ENCODE measurements at places on chromosomes 7 and 10.

DNA sequence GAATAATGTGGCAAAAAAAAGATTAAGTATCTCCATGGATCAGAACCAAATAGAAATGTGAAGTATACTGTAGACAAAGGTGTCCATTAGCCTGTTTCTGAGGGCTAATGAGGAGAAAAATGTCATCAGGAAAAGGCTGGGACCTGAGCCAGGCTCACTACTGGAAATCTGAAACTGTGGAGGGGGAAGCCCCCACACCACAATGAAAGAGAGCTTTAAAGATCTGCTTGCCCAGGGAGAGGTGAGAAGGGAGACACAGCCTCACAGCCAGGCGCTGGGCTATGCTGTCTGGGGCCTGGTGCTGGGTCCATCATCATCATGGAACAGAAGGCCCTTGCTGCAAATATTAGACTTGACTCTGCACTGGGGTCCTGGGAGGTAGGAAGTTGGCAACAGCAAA, 90.4 kb downstream of the OSBPL3 start:
- DNase-seq: no peak

DNA sequence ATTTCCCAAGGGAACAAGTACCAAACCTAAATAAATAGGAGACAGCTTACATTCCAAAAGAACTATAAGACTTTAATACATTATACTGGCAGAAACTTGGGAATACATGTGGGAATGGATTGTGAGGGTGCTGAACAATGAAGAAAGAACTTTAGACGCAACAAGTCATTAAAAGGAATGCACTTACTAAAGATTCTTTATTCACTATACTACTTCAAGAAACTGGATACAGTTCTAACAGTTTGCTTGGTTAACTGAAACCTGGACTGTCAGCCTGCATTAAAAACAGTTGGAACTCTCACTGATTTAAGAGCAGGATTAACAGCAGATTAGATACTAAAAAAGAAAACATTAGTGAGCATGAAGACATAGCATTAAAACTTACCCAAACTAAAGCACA, 12.0 kb downstream of the CACUL1 start:
- no peak for DNase-seq

GRCh38 chr10:88913127-88913526, 33.1 kb downstream of the STAMBPL1 start:
- DNase-seq: no peak

GRCh38 chr10:121340271-121340831, 257.9 kb downstream of the FGFR2 start:
- DNase-seq: no peak

DNA sequence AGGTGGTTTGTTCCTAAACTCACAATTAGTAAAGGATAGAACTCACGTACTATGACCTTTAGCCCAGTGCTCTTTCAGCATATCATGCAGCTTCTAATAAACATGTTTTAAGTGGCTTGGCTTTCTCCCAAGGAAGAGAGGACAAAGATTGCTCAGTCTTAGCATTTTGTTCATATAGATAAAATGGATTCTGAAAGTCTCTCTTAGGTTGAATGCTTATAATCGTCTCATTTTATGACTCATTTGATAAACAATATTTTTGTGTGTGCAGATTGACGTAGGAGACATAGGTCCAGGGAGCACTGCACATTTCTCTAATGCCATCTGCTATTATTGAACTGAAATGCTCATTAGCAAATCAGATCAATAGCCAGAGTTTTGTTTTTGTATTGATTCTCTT, 44.8 kb downstream of the GNAT3 start:
- DNase-seq: no peak

DNA sequence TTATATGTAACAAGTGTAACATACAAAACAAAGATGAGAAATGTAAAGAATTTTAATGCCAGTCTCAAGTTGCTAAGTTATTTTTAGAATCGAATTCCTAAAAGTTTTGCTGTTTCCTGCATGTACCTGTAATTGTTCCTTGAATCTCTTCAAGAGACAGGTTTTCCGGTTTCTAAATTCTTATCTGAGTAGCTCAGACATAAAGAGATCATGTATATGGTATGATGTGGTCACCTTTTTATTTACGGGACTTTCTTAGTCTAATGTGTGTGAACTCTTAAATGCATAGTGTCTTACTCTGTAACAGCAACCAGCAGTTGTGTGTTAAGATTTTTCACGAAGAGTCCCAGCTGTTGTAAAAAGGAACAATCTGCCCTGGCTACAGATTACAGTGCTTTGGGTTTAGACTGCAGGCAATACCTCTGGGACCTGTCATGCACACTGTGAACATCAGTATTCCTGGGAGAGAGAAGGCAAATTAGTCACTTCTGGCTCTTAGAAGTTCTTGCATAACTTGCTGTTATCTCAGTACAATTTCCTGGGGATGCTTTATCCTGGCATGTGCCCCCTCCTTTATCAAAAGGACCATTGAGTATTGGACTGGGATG, 263.4 kb downstream of the BICC1 start:
- no peak for DNase-seq

DNA sequence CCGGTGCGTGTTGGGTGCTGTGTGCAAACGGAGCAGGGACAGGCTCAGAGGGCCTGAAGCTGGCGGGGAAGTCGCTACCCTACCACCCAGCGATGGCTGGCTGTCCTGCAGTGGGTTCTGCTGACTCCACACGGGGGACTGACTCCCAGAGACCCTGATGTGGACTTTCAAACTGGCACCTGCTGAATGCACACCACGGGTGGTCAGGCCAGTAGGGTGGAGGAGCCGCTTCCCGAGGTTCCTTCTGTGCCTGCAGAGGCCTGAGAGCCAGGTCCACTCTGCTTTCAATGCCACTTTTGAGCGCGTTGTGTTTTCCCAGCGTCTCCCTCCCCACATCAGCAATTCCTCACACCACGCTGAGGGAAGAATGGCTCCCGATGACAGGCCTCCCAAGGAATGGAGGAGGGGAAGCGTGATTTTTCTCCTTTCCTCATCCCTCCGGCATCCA, 135.3 kb downstream of the ADARB2 start:
- DNase-seq: no peak

DNA sequence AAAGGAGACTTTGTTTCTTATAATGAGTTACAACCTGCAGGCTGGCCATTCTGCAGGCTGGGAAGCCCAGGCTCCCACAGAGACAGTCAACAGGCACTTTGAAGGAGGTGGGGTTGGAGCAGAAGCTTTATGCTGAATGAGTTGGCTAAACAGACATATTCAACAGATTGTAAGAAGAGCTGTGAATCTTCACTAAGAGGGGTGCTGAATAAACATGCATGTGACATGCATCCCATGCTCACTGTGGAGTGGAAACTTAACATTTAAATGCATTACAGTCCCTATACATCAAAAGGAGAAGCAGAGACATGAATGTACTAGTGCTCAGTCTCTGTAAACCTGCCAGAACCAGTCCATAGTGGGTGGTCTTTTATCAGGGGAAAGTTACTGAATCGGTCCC, 1.4 kb upstream of the CFAP69 start:
- no peak for DNase-seq

DNA sequence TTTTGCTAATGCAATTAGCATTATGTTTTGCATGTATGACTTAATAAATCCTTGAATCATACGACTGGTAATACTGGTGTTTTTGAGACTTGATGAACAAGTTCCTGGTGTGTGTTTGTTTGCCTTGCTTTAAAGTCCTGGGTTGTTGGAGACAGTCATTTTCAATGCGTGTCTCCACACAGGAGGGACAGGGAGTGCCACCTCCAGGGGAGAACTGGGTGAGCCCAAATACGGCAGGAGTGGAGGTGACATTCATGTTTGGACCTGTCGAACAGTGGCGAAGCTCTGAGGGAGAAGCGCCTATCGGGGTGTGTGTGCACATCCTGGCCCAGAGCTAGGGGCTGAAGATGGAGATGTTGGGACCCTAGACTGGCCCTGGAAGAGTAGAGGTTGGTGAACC, 43.8 kb downstream of the DAGLB start:
- no peak for DNase-seq

DNA sequence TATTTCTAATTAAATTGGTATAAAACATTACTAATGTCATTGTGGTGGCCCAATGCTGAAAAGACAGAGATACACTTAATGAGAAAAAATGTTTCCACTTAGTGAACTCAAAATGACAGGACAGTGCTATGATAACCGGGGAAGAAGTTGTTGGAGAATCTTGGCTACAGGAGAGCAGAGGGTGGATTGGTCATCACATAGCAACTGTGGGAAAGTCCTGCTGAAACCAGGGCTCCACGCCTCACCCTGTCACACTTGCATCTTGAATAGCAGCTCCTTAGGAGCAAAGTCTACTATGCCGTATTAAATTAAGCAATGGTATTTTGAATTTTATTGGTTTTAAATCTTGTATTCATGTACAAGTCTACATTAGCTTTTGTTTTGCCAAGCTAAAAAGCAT, 225.5 kb downstream of the KLF6 start:
- no peak for DNase-seq

- DNase-seq: no peak
These were observed 135.3 kb downstream of the ARHGAP22 start for GRCh38 chr10:48469516-48470020.

DNA sequence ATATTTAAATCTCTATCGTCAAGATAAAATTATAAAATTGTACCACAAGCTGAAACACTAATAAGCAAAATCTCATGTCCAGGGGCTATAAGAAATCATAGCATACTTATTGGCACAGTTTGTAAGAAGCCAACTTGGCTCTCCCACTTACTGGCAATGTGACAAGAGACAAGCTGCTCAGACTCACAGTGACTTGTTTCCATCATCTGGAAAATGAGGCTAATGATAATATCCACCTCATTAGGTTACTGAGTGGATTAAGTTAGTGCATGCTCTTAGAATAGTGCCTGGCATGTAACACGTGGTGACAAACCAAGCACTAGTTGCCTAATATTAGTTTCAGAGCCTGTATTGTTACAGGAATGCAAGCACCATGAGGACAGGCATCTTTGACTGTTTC, 234.4 kb downstream of the GLI3 start:
- no peak for DNase-seq

GRCh38 chr7:43198599-43199090, 86.2 kb downstream of the HECW1 start:
- DNase-seq: no peak

- DNase-seq: no peak
These were observed 22.3 kb downstream of the CABCOCO1 start for GRCh38 chr10:61684894-61685507.

DNA sequence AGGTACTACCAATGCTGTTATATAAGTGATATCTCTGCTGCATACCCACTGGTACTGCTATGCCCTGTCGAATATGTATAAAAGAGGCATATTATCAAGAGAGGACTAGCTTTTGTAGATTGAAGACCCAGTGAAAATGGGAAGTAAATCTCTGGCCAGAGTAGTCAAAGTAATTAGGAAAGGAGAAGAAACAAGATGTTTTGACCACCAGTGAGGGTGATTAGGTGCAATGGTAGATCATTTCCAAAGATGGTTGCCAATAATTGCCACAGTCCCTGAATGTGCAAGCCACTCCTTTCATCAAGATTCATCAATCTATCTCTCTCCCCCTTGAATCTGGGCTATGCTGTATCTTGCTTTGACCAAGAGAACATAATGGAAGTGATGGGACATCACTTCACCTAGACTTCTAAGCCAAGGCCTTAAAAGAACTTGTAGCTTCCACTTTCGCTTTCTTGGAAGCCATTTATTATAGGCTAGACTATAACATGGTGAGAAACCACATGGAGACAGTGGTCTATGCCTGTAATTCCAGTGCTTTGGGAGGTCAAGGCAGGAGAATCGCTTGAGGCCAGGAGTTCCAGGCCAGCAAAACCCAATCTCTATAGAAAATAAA, 52.6 kb upstream of the ST8SIA6 start:
- no peak for DNase-seq

- no peak for DNase-seq
These were observed 31.8 kb downstream of the DNMBP start for GRCh38 chr10:99977916-99978315.

- DNase-seq: no peak
These were observed 320.3 kb downstream of the SFMBT2 start for GRCh38 chr10:7090529-7090928.

DNA sequence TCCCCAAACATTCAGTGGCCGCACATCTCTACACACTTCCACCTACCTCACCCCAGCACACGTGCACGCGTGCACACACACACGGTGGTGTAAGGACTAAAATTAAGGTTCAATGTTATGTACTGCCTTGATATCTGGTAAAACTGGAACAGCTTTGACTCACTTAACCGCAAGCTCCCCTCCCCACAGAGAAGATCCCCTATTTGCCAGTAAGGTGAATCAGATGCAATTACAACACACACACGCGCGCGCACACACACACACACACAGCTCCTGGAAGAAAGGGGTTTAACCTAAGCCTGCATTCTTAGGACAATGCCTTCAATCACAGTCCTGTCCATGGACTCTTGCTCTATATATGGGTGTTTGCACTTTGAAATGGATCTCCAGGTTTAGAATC, 25.5 kb upstream of the VPS41 start:
- no peak for DNase-seq

- DNase-seq: no peak
These were observed 158.1 kb downstream of the AHR start for GRCh38 chr7:17456541-17456940.

GRCh38 chr10:11274452-11274851, 256.8 kb downstream of the CELF2 start:
- no peak for DNase-seq

DNA sequence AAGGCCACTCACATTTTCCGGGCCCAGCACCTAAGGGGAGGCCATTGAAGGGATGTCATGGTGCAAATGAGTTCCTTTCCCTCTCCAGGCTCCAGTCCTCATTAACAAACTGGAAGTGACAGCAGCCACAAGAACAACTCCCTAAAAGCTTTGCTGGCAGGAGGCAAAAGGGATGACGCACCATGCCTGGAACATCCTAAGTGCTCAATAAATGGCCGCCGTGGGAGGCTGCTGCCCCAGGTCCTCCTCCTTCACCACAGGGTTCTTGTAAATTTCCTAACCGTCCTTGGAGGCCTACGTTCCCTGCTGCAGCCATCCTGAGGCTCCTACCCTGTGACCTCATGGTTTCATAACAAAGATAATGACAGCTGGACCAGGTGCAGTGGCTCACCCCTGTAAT, 41.3 kb upstream of the CAMK1D start:
- DNase-seq: no peak

DNA sequence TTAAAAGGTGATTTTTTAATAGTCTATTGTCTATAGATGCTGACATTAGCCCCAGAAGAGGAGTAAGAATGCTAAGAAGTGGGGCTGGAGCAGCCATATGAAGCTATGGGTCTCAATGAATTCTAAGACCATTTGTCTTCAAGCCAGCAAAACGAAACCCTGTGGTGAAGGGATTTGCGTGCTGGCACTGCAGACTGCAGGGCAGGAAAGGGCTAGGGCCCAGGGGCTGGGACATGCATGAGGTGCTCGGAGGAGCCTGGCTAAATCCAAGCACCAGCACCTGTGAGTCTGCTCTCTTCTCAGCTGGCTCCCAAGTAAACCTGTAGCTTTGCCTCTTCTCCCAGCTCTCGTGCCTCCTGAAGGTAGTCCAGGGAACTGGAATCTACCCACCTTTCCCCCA, 1.3 kb upstream of the NDST2 start:
- DNase-seq: no peak

- no peak for DNase-seq
These were observed 601.4 kb upstream of the MGMT start for GRCh38 chr10:128865436-128866195.

DNA sequence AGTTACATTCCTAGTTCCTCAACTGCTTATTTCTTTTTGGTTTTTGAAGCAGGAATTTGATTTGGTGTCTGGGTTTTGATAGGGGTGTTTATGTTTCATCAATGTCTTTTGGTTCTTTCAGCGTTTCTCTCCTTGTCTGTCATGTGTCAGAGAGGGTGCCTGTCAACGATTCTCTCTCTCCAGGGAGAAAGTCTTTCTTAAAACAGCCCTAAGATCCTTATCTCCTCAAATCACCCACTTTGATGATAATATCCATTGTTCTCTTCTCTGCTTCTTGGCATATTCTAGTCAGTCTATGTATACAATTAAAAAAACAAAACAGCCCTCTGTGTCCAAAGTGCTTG, 77.2 kb downstream of the TCF7L2 start:
- no peak for DNase-seq
